Caki2 (cell line): ENCODE measurements at places on chromosomes 11 and 22. TPM values are rescaled to one million over a fixed set of nuclear protein-coding genes. Genes with fewer than 3 reads are reported as not detected.

PYGM gene
- 0.23 TPM in 1 of 2 replicates, not detected in the other for total RNA-seq

PRDX5 gene
- total RNA-seq = 258 and 341 TPM in 2 replicates

TEX12 gene
- total RNA-seq = not detected in 2 replicates

CTSW gene
- total RNA-seq = not detected in 2 replicates

LRRC4C gene
- not detected in 2 replicates for total RNA-seq

DNAJC24 gene
- 4.1 and 5.1 TPM in 2 replicates for total RNA-seq

SULT4A1 gene
- total RNA-seq = not detected in 2 replicates

MRPL40 gene
- 117 and 138 TPM in 2 replicates for total RNA-seq

C11orf65 gene
- total RNA-seq = 0.44 TPM in 1 of 2 replicates, not detected in the other

DNA sequence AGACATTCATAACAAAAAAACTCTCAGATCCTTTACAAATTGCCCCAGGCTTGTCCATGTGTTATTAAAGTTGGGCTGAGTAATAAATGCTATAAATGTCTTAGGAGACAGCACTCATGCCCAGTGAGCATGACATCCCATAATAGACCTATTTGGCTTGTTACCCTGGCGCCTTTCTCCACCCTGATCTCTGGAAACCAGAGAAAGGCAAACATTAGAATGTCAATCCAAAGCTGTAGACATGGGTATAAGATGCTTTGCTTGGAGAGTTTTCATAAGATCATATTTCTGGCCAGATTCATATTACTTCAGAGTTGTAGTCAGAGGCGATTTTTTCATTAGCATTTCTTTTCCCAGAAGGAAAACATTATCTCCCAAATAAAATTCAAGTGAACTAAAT, 161.3 kb upstream of the UBASH3B start:
- DNase-seq = no peak

DNA sequence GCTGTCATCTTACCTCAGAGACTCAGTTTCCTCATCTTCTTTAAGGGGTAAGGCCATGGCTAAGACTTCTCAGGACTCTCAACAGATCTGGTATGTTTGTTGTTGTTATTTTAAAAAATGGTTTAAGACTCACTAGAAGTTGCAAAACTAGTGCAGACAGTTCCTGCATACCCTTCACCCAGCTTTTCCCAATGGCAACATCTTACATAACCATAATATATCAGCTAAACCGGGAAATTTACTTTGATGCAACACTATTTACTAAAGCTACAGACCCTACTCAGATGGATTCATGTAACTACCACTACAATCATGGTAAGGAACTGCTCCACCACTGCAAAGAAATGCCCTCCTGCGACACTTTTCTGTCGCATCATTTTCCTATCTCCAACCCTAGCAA, 20.4 kb downstream of the LGR4 start:
- DNase-seq = no peak

DNA sequence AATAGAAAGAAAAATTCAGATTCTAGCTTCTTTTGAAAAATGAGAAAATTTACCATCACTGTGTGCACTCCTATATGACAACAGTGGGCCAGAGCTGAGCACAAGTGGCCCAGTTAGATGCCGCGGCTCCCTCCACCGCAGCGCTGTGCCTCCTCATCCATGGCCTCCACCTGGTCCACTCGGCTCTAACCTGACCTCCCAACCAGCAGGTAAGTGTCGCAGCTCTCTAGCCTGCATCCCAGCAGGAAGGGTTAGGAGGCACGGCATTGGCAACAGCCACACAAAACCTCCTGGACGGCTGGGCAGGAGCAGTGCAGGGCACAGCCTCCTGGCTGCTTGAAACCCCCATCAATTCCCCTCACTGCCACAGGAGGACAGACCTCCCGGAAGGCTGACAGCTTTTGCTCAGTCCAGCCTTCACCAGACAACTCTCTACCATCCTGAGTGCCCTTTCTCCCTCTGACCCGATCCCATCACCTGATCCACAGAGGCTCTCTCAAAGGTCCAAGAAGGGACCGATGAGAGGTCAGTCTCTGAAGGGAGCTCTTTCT, 76.1 kb downstream of the RPL27A start:
- no peak for DNase-seq

DNA sequence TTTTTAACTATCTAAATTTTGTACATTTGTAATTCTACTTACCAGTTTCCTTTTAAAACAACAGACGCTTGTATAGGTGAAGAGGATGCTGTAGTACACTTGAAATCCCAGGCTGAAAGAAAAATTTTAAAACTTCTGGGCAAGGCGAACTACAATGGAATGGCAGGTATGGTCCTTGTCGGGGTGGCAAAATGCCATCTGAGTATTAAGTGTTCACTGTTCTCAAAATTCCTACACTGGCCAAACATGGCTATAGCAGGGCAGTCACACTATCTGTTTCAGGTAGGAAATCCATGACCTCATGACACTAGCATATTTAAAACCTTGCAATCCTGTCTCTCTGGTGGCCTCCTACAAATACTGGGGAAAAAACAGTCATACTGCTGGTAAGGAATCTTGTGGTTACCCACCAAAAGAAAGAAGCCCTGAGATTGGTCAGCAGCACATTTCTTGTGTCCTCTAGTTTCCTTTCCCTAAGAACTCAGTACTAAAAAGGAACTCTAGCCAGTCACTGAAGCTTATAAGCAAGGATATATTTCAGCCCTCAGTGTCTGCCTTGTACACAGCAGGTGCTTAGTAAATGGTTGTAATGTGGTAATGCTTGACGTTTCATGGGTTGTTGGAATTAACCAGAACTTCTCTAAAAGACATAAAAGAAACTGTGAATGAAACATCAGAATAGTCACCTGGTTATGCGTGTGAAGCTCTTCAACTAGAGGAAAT, 5.2 kb upstream of the ZC3H12C start:
- DNase-seq = no peak

DNA sequence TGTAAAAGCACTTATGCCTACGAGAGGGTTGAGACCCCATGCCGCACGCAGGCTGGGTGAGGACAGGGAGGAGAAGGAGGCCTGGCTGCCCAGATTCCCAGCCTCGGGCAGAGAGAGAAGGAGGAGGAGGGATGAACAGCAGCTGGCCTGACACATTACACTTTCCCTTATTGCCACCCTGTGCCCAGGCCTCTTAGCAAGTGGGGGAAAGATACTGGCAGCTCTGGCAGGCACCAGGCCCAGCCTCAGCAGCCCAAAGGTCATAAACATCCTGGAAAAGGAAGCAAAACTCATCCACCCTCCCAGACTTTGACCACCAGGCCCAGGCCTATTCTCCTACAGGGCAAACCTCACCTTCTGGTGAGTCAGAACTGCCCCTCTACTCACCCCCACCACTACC, 4.7 kb downstream of the PLAAT3 start:
- DNase-seq = peak; percentile 53

DNA sequence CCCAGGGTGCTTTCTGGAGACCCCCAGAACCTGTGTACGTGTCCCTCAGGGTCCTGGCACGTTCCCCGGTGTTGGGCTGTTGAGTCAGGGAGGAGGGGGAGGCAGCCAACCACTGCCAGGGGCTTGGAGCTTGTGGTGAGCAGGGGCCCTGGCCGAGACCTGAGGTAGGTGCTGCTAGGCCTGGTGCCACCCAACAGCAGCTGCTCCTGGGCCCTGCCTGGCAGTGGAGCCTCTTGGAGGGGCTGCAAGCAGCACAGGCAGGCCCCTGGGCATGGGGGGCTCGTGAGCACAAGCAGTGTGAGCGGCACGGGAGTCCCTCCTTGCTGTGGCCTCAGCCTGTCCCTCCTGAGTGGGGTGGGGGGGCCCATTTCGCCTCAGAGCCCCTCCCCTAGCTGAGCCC, 7.2 kb upstream of the SELENOO start:
- DNase-seq = no peak

GRCh38 chr11:134847083-134847715, 435.2 kb upstream of the B3GAT1 start:
- DNase-seq = no peak

DNA sequence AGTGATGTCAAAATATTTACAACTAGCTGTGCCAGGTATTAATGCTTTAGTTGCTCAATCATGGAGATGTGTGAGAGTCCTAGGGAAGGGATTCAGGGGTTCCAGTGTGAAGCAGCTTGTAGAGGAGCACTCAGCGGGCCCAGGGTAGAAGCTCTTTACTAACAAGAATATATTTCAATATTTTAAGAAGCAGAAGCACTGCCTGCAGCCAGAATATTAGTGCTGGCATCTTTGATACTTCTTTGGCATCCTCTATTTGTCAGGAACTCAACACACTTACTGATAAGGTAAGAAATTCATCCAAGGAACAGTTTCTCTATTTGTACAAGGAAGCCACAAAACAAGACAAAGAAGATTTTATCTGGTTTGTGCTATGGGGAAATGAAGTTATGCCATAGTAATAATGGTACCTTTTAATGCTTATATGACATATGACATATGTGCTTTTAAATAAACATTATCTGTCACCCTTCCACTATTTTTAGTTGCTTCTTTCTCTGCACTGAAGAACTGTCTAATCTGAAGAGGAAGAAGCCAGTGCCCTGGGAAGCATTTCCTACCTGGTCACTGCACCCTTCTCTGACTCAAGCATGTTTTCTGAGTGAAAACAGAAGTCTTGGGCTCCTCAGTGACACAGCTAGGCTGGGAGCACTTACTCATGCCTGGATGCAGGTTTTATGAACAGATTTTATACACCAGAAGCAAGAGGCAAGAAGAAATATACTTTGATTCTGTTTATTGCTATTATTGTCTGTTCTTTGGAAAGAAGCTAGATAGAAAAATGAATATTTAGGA, 388.1 kb upstream of the CCDC90B start:
- DNase-seq = no peak

GRCh38 chr11:3165152-3165705, at the start of gene OSBPL5:
OSBPL5 (minus strand) TSS chr11:3165310; CDS start chr11:3129148, 36,162 bp downstream.
- DNase-seq = peak; percentile 37

- no peak for DNase-seq
Observed at GRCh38 chr11:122509899-122510298, 145.6 kb upstream of the UBASH3B start.

GRCh38 chr11:128365044-128365443, 222.3 kb downstream of the ETS1 start:
- no peak for DNase-seq

- DNase-seq = no peak
Observed at GRCh38 chr11:44377121-44377520, 67.2 kb upstream of the ALX4 start.

GRCh38 chr11:96130061-96130620, 206.2 kb upstream of the MTMR2 start:
- no peak for DNase-seq

DNA sequence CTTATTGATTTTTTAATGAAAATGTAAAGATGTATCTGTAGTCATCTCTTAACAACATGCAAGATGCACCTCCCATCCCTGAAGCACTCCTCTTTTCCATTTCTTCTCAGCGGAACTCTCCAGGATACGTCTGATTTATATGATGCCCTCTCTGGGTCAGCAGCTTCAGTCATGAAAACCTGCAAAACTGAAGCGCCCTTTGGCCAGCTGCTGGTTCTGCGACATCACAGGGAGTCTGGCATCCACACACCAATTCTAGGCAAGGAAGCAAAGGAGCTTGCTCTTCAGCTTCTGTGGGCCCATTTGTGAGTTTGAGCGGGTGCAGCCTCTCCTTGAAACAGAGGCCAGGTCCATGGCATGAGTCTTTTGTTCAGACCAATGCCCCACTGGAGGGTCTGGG, 1253.3 kb downstream of the TBC1D22A start:
- no peak for DNase-seq

- DNase-seq = no peak
Observed at GRCh38 chr11:36953976-36954375, 355.9 kb upstream of the RAG2 start.

- no peak for DNase-seq
Observed at GRCh38 chr11:126366064-126366822, 10.8 kb downstream of the ST3GAL4 start.

GRCh38 chr22:35301372-35301874, 1.7 kb downstream of the TOM1 start:
- peak; percentile 75 for DNase-seq

DNA sequence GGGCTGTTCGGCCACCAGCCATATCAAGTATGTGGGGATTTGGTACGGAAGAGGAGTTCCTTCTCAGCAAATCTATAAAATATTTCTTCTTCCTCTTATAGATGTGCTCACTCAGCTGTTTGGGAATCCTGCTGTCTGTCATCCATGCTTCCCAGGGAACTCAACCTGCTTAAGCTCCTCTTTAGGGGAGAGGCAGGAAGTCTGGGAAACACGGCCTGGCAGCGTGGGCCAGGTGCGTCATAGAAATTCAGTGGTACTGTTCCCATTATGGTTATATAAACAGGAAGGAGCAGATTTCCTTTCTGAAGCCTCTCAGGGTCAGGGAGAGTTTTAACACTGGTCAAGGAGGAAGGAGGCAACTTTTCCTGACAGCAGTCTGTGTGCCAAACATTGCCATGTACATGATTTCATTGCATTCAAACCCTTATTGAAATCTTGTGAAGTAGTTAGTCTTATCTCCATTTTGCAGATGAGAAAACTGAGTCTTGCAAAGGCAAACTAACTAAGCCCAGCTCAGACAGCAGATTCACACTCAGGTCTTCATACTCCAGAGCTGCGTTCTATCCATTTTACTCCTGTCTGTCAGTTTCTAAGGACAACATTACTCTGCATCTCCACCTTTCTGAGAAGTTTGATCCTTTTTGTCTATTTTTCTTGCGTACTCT, 35.4 kb upstream of the AMOTL1 start:
- DNase-seq = no peak

DNA sequence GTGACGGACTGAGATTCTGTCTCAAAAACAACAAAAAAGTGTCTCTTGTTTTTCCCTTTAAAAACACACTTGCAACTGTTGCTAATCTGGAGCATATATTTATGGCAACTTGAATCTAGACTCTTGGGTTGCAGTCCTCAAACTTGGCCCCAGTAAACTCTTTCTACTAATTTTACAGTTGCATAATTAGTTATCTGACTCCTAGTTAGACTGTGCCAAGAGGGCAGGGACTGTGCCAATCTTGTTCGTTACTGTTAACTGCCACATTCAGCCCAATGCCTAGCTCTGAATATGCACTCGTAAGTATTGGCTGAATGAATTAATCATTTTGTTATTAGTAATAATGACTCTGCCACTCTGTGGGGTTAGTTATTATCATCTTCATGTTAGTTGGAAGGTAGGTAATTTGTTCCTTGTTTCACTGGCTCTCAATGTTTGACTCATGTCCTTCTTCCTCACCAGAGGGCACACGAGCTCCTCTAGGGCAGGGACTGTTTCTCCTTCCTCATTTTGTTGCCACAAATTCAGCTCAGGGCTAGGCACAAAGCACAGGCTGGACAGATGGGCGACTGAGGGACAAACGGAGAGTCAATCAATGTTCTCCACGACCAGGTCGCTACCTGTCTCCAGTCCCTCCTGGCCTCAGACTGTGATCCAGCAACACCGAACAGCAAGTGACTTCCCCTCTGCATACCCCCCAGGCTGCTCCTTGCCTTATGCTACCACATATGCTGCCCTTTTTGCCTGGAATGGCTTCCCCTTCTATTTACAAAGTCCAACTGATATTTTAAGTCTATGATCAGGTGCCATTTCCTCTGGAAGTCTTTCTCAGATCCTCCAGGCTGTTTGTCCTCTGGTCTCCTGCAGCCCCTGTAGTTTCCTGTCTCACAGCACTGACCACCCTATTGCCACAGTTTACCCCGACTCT, 9.0 kb downstream of the CLPB start:
- DNase-seq = no peak

- no peak for DNase-seq
Observed at GRCh38 chr11:71140206-71140919, 112.0 kb downstream of the SHANK2 start.

- DNase-seq = no peak
Observed at GRCh38 chr22:29606320-29606719, 2.9 kb downstream of the NF2 start.

- no peak for DNase-seq
Observed at GRCh38 chr11:30853439-30853838, 267.3 kb upstream of the MPPED2 start.
